ENCODE measurements at places on chromosomes 16 and 17.

GRCh38 chr17:39663340-39663687 is 1.8 kb upstream of the TCAP start:
- DNase-seq, result no peak

DNA sequence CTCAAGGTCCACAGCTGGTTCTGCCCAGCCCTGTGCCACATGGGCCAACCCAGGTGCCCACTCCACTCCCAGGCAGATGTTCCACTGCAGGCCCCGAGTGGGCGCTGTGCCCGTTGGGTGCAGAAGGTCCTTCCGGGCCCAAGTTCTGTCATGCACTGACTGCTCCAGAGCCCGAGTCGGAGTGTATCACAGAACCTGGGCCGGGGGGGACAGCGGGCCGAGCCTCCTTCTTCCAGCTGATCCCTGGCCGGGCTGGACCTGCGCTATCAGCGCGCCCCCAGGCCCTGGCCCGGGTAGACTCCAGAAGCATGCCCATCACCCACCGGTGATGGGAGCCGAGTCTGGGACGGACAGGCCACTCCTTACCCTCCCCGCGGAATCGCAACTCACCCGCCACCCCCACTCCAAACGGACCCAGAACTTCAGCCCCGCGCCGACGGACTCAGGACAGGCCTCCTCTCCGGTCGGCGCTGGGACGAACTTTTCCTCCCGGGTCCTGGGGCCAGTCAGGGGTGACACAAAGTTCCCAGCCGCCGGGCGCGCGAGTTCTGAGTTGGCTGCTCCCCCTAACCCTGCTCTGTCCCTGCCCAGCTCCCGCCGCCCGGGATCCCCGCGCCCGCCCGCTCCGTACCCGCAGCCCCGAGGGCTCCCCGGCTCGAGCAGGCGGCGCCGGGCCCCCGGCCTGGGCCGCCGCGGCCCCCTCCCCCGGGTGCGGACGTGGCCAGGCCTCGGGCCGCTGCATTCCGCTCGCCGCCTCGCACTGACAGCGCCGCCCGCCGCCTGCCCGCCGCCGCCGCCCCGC is at the start of gene COPZ2:
Gene COPZ2, minus strand, starts transcription at position 762 of the 802 bp plus-strand sequence. Its CDS starts 20 bp downstream, at position 742.
- peak; percentile 49 for DNase-seq

GRCh38 chr17:28712705-28713415 is 1.2 kb upstream of the PROCA1 start:
- no peak for DNase-seq

DNA sequence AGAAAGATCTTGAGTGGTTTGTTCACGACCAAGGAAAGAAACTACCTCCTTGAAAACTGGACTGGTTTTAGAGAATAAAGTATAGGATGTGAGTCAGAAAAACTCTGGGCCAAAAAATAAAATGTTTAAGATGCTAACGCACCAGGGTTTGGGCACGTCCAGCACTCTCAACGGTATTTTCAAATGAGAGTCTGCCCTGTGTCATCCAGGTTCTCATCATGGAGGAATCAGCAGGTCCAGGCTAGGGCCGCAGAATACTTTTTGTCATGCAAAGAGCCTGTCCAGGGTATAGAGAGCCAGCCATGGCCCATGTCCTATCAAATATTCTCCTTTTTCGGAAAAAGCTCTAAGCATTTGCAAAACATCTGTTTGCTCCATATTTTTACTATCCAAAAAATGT is 2.4 kb downstream of the NXN start:
- DNase-seq, result no peak

DNA sequence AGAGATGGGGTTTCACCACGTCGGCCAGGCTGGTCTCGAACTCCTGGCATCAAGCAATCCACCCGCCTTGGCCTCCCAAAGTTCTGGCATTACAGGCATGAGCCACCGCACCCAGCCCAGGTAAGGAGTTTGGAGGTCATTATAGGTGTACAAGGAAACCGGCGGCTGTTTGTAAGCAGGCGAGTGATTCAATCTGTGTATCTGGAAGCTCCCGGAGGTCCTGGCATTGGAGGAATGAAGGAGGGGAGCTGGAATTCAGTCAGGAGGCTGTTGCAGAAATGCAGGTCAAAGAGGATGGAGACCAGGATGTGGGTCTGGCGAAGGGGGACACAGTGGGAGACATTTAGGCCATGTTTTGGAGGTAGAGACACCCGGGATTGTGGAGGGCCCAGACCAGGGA is 18.8 kb downstream of the CDC42EP4 start:
- no peak for DNase-seq

DNA sequence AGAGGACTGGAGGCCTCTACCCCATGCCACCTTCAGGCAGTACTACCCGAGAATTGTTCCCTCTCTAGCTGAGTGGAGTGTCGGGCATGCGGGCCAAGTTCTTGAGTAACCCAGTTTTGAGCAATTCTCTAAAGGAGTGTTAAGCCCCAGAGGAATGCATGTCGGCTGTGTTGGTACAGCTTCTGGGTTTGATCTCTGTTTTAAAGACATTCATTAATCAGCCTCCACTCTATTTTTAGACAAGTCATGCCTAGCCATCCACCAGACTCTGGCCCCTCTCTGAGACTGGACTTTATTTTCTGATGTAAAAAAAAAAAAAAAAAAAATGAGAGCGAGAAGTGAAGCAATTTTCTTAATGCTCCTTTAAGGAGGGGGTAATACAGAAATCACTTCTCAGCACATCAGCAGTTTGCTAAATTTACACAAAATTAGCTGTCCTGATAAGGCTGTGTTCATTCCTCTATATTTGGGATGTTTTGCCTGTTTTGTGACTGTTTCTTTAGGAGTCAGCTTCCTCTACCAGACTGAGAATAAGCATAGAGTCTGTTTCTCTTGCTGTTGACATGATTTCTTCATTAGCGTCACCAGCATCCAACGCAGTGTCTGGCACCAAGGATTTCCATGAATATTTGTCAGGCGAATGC is 88.7 kb downstream of the AXIN2 start:
- no peak for DNase-seq

DNA sequence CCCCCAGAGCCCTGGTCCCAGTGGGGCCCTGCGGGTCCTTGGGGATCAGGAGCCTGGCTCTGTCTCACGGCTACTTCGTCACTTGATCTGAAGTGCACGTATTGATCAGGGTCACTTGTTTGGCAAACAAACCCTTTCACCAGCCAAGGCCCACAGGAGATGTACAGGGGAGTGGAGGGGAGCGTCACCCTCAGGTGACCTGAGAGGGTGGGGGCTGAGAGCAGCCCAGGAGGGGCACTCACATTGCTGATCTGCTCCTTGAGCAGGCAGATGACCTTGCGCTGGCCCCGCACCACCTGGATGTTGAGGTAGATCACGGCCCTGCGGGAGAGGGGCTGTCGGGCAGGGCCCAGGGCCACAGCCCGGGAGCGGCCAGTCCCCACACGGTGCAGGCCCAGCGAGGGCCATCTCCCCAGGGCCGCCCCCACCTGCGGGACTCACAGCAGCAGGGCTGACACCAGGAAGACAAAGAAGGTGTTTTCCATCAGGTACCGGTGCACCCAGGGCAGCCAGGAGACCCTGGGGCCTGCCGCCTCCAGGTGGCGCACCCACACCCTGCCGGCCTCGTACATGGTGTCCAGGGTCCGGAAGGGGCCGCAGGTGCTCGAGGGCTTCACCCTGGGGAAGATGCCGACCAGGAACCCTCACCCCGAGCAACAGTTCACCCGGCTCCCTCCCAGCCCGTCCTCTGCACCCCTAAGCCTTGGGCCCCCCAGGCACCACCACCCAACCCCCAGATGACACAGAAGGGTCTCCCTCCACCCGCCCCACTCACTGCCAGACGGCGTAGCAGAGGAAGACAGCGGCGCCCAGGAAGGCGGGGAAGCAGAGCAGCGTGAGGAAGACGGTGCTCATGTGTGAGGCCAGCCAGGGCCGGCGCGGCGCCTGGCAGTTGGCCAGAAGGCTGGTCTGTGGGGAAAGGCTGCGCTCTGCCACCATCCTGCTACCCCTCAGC is 11.3 kb downstream of the TMC6 start:
- no peak for DNase-seq

DNA sequence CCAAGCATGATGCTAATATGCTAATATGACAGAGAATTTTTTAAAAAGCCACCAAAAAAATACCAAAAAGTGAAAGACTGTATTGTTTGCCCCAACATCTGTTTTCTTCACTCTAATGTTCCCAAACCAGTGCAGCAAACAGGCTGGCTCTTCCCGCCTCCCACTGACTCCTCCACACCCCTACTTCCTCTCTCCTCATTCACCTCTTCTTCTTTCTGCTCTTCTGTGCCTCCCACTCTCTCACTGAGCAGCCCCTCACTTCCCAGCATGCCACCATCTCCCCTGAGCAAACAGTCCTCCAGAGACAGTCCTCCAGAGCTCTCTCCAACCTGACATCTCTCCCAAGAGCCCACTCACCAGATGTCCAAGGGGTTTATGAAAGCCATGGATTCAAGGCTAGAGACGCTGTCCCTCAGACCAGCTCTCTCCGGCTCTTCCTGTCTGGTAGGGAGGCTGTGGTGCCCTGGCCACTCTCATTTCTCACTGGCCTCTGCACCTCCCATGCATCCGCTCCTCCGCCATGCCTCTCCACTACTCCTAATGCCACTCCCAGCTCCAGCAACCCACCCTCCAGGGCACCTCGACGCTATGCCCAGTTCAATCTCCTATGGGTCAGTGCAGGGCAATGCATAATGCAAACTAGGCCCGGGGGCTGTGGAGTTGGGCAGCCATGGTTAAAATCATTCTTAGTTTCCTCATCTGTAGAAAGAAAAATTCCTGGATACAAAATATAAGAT is 52.9 kb downstream of the ANKRD11 start:
- DNase-seq, result no peak

DNA sequence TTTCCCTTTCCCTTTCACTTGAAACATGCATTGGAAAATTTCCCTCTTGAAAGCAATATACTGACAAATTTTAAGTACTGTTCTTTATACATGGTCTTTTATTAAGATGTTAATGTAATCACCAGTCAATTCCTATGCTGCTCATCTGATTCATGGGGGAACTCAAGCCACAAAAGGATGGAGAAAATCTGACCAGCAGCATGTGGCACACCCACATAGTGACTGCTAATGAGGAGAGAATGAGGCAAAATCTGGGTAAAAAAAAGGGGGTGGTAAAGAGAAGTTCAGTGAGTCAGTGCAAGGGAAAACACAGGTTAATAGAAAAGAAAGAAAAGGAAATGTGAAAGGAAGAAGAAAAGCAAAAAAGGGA is 11.3 kb downstream of the RFFL start:
- no peak for DNase-seq

DNA sequence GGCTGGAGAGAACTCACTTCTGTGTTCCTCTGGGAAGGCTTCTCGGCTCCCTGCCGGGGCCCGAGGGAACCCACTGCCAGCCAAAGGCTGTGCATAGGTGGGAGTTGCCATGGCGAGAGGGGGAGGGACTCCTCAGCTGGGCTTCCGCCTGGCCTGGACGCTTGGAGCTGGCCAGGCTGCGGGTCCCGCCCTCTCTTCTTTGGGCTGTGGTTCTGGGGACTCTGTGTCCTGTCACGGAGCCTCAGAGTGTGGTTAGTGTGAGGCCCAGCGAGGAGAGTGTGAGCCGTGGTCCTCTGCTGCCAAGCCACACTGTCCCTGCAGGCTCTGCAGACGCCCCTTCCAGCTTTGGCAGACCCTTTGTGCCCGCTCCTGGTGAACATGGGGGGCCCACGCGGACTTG is 123.1 kb downstream of the OR1D5 start:
- no peak for DNase-seq

DNA sequence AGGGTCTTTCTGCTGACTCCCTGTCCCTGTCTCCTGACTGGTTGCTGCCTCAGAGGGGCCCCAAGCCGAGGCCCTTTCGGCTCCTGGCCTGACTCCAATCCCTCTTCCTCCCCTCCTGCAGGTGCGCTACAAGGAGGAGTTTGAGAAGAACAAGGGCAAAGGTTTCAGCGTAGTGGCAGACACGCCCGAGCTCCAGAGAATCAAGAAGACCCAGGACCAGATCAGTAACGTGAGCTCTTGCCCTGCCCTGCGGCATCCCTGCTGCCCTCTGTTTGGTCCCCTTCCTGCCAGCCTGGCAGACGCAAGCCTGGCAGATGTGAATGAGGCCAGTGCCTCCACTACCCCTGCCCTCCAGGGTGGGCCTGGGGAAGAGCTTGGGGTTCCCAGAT is 27.1 kb upstream of the LASP1NB start:
- DNase-seq, result no peak

- no peak for DNase-seq
Measured at GRCh38 chr16:76193906-76194615, 83.1 kb upstream of the CNTNAP4 start.

- no peak for DNase-seq
Measured at GRCh38 chr16:85398688-85399582, 214.2 kb upstream of the GSE1 start.

DNA sequence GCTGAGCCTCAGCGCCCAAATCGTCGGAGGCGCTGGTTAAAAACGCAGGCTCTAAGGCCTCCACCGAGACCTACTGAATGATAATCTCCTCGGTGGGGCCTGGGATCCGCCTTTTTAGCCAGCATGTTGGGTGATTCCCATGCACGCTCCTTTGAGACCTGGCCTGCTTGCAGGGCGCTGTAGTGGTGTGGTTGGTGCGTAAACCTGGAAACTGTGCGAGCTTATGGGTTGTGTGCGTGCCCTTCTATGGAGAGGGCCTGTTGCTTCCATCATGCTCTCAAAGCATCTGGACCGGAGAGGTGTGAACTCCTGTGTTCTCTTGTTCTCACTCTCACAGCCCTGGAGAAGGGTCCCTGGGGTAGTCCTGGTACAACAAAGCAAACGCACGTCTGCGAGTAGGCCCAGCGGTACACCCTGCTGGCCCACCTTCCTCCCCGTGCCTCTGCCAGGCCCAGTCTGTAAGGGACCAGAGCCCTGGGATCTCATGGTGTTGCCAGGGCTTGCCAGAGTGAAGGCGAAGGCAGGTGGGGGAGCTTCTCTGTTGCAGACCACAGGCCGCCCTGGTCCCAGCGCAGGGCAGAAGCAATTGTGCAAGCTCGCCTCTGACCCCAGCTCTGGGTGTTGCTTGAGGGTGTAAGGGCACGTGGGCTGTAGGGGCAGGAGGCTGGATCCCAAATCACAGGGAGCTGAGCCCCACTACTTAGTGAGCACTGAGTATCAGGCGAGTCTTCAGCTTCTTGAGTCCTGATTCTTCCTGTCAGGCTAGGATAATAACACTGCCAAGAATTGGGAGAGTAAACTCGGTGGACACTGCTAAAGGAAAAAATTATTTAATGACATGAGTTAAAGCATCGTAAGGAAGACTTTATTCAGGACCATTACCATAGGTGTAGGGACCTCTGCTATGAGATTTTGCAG is 879 bp upstream of the LRRC75A start:
- no peak for DNase-seq

- no peak for DNase-seq
Measured at GRCh38 chr17:30599428-30600059, 122.3 kb downstream of the GOSR1 start.
